Immature natural killer cell (primary cell): ENCODE measurements at places on chromosomes 3 and 15. TPM values are rescaled to one million over a fixed set of nuclear protein-coding genes. Genes with fewer than 3 reads are reported as not detected.

DNA sequence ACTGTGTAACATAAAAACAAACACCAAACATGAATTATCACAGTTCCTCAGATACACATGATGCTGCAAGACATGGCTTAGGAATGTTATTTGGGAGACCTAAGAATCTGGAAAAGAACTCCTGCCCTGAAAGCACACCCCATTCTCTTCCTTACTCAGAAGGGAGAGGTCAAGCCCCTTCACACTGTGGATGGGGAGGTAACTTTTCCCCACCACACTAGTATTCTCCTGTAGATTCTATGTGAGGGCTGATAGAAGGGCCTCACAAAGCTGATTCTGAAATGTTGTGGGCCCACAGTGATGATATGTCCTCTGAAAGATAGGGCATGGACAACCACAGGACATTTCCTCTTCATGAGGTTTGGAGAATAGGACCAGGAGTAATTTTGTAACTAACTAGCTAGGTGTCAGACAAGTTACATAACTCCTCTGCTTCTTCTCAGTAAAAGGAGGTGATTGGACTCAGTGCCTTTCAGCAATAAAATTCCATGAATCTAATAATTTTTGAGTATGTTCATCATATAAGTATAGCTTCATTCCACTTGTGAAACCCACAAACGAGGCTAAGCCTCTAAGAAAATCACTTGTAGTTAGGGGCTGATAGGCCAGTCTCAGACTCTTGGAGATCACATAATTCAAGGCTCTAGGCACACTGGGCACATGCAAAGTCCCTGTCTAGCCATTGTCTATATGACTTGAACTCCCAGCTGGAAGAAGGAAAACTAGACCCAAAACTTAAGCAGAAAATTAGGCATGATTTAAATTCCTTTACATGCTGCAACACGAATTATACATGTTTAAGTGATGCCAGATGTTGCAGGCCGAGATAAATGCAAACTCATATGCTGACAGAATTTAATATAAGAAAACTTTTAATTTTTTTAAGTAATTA is 7.5 kb downstream of the PTX3 start:
- DNase-seq: no peak

GRCh38 chr3:38038447-38038911 is 529 bp upstream of the DLEC1 start:
- DNase-seq: no peak

DNA sequence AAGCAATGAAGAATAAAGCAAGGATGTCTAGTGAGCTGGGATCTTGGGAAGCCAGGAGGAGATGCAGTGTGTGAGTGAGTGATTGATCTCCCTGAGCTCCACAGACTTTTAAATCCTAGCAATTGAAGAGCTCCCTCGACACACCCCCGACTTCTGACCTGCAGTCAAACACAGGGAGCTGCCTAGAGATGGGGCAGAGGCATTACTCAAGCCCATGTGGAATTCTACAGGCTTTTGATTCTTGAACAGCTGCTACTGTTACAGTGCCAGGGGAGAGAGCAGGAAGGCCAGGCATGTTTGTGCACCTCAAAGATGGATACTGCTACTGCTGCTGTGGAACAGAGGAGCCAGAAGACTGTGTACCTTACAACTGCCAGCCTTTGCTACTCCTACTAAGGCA is 1403.1 kb upstream of the ALCAM start:
- DNase-seq: no peak

DNA sequence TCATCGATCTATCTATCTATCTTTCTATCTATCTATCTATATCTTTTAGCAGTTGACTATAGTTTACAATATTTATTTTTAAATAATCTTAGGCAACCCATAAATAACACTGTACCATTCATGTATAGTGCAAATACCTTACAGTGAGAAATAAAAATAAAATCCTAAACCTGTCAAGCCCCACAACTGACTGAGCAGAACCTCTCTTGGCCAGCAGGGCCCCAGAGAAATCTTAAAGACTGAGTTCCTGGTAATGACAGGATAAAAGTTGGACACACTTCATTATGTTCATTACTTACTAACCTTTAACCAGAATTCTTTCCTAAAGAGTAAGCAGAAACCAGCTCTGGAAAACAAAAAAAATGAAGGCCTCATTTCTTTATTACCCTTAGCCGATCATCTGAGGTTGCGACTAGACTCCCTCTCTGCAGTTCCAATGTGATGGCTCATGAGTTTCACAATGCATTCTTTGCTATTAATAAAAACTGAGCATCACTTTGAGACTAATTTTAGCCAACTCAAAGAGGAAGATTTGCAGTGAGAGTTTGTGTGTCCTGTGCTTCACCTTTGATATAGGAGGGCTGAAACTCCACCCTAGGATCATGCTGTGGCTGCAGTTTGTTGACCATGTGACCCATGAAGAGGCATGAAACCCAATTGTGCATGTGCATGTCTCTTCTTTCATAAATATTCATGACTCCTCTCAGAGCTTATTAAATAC is 1072.0 kb downstream of the NSUN3 start:
- no peak for DNase-seq

DNA sequence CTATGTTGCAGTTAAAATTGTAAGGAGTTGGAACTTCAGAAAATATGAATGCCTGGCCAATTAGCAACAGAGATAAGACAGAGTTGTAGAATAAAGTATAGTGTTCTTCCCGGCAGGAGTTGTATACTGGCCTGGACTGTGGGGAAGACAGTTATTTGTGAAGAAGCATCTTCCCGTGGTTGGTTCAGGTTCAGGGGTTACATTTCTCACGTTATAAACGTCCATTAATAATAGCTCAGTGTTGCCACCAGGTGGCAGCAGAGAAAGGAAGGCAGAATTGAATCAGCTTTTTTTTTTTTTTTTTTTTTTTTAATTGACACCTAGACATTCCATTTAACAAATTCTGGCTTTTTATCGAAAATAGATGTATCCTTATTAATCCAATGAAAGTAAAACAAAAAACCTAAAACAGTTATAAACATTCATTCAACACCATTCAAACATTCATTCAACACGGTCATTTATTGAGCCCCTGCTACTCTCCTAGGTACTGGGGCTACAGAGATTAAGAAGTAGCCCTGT is 66.4 kb upstream of the NR2E3 start:
- DNase-seq: peak; percentile 39

GRCh38 chr3:194123726-194124125 is 12.2 kb upstream of the HES1 start:
- no peak for DNase-seq

DNA sequence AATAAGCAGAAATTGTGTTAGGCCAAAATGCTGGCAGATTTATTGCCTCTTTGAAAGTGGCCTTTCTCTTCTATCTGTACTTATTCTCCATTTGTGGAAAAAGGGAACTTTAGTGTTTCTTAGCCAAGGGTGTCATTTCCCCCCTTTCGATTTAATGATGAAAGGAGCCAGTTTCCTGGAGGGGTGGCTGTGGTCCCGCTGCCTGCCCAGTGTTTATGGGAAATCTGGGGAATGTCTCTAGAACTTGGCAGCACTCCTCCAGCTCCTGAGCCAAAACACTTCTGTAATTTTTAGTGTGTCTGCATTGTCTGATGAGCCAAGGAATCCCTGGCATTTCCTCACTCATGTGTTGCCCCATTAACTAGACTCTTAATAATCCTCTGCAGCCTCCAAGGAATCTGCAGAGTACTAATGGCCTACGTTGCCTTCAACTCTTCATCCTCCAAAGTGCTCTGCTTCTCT is 448.8 kb downstream of the GRM7 start:
- DNase-seq: no peak

DNA sequence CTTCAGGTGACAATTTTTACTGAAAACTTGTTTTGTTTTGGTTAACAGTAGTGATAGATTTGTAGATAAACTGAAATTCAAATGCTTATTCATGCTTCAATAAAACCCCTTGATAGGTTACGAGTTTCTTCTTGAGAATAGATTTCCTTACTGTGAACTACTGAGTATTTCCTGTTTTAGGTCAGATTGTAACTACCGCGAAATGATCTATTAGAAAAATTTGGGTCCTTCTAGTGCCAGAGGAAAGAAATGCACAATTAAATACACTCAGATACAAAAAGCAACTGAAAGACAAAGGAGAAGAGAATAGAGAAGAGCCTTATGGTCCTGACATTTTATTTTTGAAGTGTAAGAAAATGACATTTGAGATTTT is 251.7 kb upstream of the TBL1XR1 start:
- no peak for DNase-seq

DNA sequence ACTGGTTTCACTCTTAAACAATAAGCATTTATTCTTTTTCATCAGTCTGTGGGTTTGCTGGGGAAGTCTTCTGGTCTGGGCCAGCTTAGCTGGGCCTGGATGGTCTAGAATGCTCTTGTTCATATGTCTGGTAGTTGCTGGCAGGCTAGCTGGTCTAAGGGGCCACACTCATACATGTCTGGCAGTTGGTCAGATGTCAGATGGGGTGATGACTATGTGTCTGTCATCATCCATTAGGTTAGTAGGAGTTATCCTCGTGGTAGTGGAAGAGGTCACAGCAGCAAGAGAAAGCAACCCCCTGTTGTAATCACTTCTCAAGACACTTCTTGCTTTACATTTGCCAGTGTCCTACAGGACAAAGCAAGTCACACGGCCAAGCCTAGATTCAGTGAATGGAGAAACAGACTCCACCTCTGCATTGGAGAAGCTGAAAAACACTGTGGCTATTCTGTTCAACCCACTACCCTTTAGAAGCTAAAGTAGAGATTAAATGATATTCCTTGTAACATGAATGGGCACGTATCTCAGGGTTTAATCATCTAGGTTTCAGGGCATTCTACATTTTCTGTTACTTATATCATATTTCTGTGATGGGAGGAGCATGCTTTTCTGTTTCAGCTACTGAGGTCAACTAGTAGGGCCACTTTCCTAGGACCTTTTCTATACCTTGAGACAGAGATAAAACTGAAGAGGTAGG is 5.5 kb upstream of the ARID3B start:
- DNase-seq: no peak

GRCh38 chr3:154904328-154904727 is 175.8 kb upstream of the MME start:
- no peak for DNase-seq

DNA sequence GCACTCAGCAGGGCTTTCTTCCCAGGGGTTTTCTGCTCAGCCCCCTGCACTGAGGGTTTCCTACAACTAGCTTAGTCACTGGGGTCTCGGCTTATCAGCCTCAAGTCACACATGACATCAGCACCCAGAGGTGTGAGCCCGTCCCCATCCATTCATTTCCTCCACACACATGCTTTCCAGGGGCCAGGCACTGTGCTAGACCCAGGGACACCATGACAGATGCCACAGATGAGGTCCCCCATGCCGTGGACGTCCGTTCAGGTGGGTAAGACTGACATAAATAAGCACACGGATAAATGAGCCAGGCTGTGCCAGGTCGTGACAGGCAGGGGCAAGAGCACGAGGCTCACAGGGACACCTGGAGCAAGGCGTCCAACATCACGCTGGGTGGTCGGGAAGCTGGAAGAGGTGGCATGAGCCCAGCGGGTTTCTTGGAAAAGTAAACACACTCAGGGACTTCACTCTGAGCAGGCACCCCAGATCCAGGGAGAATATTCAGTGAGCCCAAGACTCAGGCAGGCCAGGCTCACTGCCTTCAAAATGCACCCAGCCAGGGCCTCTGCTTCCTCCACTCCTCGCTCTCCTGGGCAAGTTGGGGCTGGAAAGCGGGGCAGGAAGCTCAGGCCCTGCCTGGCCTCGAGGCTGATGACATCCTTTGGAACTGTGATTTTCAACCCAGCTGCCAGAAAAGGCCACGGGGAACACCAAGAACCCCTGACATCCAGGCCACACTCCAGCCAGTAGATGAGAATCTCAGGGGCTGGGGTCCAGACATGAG is 139.3 kb downstream of the CHSY1 start:
- no peak for DNase-seq

DNA sequence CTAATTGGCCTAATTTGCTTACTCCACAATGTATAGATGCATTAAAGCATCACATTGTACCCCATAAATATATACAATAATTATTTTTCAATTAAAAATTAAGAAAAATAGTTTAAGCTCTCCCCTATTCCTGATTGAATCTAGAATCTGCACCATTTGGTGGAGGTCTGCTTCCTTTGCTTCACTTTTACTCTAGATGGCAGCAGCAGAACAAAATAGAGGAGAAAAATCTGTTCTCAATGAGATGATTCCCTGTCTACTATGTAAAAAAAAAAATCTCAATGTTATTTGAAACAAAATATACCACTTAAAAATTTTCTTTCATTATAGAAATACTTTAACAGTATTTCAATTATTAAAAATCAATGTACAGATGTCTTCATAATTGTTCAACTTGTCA is 109.6 kb upstream of the FXR1 start:
- DNase-seq: no peak

DNA sequence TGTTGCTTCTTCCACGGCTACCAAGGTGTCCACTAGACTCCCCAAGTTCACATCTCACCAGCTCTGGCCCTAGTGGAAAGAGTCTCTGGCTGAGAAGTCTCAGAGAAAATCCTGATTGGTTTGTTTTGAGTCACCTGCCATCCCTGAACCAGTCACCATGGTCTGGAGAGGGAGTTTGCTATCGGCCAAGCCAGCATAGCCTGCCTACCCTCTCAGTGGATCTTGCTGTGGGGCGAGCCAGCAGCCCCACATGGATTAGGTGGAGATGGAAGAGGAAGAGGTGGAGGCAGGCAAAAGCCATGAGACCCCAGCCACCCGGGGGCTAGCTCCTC is 48.1 kb upstream of the FLNB start:
- no peak for DNase-seq

DNA sequence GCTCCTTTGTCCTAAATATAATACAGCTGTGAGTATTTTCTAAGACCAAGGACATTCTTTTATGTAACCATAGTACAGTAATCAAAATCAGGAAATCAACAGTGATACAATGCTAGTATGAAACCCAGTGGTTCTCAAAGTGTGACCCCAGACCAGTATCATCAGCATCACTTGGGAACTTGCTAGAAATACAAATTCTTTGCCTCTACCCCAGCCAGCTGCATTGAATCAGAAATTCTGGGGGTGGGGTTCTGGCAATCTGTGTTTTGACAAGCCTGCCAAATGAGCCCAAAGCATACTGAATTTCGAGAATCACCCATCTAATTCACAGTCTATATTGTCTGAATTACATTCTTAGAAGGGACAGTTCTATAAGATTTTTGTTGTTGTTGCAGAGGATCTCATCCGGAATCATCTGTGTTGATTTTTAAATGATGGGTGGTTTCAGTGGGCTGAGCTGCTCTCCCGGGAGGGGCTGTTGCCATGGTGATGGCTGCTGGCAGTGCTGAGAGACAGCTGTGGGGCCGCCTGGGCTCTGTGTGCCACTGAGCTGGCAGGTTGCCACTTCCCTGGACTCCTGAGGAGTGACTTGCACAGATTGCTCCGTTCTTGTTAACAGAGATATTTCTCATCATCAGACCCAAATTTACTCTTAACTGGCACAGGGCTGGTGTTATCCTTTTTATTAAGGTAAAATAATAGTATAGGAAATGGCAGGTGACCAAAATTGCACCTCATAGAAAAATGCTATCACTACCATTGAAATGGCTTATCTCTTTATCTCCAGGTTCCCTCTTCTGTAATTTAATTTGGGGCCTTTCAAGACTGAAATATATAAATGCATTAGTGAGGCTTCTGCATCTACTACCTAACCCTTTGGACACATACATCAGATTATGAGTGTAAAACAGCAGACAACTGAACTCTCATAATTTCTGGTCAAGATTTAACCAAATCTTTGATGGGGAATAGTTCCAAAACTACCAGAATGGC is 56.5 kb downstream of the NEK11 start:
- DNase-seq: no peak

RIOX2 gene
- polyA plus RNA-seq: 16.8 TPM

ACP3 gene
- polyA plus RNA-seq: 1.4 TPM

SLC12A8 gene
- not detected for polyA plus RNA-seq

TMCC1 gene
- polyA plus RNA-seq: 1.7 TPM
